HT1080 (cell line): ENCODE measurements at places on chromosomes 5 and 9.

DNA sequence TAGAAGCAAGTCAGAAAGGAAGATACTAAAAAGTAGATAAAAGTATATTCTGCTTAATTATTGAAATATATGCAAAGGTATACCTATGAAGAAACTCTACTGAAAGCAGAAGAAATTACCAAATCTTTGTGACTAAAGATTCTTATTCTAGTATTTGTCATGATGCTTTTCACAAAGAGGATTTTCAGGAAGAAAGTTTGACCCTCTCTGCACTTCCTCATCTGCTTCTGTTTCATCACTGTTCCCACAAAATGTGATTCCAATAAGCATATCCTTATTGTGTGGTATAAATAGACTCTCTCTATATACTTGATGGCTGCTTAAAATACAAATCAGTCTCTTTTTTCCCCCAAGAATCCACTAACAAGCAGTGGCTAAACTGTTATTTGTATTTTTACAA is 2139.6 kb upstream of the ACO1 start:
- no peak for DNase-seq

DNA sequence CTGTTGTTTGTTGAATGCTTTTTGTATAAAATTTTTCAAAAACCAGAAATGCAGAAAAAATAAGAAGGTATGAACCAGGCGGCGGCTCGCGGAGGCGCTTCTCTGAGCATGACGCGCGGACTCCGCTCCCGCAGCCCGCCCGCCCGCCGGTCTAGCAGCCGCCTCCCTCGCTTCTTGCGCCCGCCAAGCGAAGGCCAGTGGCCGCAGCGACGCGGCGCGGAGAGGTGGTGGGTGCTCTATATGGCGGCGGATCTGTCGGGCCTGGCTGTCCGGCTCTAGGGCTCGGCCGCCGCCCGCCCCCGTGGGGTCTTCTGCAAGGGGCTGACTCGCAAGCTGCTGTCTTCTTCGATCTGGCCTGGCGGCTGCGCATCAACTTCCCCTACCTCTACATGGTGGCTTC is 93.8 kb downstream of the ANKRD18A start:
- DNase-seq = no peak

GRCh38 chr5:111004291-111004690 is 67.2 kb upstream of the TSLP start:
- DNase-seq = no peak

DNA sequence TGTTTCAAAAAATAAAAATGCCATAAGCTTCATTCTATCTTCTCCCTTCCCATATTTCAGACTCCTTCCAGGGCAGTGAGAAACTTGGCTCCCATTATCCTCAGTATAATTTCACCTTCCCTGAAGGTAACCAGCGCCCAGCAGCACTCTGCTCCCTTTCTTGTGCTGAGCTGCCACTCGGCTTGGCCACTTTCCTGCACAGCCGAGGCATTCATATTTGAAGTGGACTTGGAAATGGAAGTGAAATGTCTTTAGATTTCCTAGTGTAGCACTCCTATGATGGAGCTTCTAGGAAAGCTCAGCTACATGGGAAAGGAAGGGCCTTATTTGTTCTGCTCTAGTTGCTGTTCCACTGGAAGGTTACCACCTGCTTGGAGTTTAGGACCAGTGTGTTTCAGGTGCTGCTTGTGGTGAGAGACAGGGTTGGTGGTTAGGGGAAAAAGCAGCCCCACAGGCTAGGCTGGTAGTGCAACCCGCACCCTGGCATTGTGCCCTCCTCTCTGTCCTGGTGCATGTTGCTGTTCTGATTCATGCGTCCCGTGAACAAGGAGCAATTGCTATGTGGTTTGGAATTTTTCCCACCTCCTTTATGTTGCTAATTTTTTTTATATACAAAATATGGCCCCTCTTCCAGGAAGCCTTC is 53.8 kb downstream of the RAD23B start:
- peak; percentile 40 for DNase-seq

GRCh38 chr5:116858705-116859333 is 284.2 kb upstream of the SEMA6A start:
- no peak for DNase-seq

GRCh38 chr9:2576631-2577030 is 45.0 kb upstream of the VLDLR start:
- no peak for DNase-seq

- DNase-seq = no peak
These were observed 62.9 kb upstream of the ORM1 start for GRCh38 chr9:114259798-114260523.

DNA sequence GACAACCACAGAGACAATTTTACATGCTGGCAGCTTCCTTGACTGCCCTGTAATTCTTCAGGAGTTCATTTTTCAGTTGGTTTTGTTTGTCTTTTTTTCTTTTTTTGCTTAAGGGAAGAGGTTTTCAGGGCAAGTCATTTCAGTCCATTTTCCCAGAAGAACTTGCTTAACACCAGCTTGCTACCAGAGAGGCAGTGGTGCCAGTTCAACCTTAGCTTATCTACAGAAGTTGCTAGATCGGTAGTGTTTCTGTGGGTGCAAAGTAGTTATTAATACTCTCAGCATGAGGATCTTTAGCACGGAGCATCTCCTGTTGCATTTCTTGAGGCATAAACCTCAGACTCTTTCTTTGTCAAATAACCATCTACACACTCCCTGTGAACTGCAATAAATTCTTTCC is 1.1 kb downstream of the SPEF2 start:
- no peak for DNase-seq
